T-helper 17 cell (primary cell): ENCODE measurements at places on chromosomes 3 and 15. TPM values are rescaled to one million over a fixed set of nuclear protein-coding genes. Genes with fewer than 3 reads are reported as not detected.

GRCh38 chr15:41844814-41845213, 6.2 kb downstream of the PLA2G4B start:
- DNase-seq = no peak

The TM6SF1 gene
- total RNA-seq = 4.3 TPM

DNA sequence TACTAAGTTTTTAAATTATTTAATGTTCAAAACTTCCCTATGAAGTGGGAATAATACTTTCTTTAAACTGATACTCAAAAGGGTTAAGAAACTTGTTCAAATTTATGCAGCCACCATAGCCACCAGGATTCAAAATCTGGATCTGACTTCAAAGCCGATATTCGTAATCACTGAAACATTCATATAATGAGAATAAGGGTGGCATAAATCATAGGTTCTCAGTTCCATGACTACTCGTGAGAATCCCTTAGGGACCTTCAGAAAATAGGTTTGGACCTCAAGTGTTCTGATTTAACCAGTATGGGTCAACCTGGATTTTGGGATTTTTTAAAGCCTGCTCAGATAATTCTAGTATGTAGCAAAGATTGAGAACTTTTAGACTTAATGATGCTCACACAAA, 160.6 kb downstream of the RBMS3 start:
- DNase-seq = no peak

DNA sequence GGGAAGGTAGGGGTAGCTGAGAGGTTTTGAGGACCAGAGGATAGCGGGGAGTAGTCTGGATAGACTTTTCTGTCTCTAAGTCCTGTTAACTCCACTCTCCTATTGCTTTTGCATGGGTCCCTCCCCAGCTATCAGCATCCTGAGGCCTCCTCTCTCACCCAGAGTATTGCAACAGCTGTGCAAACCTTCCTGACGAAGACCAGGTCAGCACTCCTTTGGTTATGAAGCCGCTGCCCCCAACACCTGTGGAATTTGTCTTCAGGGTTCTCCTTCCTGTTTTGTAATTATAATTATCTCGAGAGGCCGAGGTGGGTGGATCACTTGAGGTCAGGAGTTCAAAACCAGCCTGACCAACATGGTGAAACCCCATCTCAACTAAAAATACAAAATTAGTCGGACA, 24.8 kb downstream of the TYRO3 start:
- DNase-seq = no peak

DNA sequence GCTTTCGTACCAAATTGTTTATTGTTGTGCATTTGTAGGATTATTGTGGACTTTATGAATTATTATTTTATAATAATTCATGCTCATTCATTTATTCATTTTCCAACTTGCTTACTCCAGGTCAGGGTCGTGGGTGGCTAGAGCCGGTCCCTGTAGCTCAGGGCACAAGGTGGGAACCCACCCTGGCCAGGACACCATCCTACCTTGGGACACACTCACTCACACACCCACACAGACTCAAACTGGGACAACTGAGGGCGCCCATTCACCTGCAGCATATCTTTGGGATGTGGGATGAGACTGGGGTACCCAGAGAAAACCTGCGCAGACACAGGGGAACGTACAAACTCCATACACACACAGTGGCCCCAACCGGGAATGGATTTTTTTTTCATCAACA, 40.6 kb downstream of the SSUH2 start:
- DNase-seq = no peak

- DNase-seq = no peak
Observed at GRCh38 chr3:26827169-26827568, 204.6 kb downstream of the LRRC3B start.
